ENCODE measurements at places on chromosomes 1 and 21. TPM values are rescaled to one million over a fixed set of nuclear protein-coding genes. Genes with fewer than 3 reads are reported as not detected.

DNA sequence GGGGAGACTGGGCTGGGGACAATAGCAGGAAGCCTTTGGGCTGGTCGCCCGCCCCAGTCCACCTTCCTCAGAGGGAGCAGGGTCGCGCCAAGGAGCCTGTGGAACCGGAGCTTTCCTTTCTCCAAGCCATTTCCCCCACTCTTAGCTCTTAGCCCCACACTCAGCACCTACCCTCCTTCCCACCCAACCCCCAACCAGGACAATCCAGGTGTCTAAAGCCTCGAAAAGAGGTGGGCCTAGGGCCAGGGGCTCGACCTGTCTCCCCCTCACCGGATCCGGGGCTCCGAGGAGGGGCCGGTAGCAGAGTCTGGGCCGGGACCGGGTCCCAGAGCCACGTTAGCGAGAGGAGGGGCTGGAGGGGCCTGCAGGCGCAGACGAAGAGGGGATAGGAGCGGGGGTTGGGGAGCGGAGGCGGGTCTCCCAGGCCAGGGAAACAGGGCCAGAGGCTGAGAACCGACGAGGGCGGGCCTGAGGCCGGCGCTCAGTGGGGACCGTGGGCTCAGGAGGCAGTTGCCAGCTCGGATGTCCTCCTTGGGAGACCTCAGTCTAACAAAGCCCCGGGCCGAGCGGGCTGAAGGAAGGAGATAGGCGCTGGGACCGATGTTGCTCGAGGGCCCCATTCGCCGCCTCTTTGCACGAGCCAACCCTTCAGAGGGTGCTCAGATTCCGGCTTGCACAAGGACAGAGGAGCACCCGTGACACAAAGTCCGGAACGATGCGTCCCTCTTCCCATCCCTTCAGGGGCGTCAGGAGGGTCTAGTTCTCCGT is 943 bp downstream of the SEMA6C start:
- peak overlapping the region; percentile 91 for H3K4me3 ChIP-seq
- no peak for DNase-seq
- peaks cover 5% of the 10 kb centered on the region for H3K36me3 ChIP-seq
- H3K4me1 ChIP-seq, result peaks cover 27% of the 10 kb centered on the region

GRCh38 chr1:154729577-154729976 is 121.6 kb upstream of the ADAR start:
- H3K4me1 ChIP-seq, result peaks cover 18% of the 10 kb centered on the region
- H3K27ac ChIP-seq, result no peak overlapping the region
- no peaks in the 10 kb centered on the region for H3K36me3 ChIP-seq
- DNase-seq, result no peak

GRCh38 chr1:33165209-33165608 is 16.6 kb downstream of the TRIM62 start:
- H3K4me1 ChIP-seq, result peaks cover 10% of the 10 kb centered on the region
- H3K27ac ChIP-seq, result no peak overlapping the region
- H3K4me3 ChIP-seq, result no peak overlapping the region
- no peak for DNase-seq

- no peak for DNase-seq
- peaks cover 53% of the 10 kb centered on the region for H3K36me3 ChIP-seq
- no peak overlapping the region for H3K27ac ChIP-seq
- peaks cover 4% of the 10 kb centered on the region for H3K4me1 ChIP-seq
- no peaks in the 10 kb centered on the region for H3K27me3 ChIP-seq
- H3K4me3 ChIP-seq, result no peak overlapping the region
Observed at GRCh38 chr1:156230473-156230837, 11.5 kb upstream of the BGLAP start.

- no peak overlapping the region for H3K4me3 ChIP-seq
- H3K4me1 ChIP-seq, result no peaks in the 10 kb centered on the region
- H3K36me3 ChIP-seq, result no peaks in the 10 kb centered on the region
- no peak for DNase-seq
- H3K27ac ChIP-seq, result no peak overlapping the region
- H3K27me3 ChIP-seq, result no peaks in the 10 kb centered on the region
Observed at GRCh38 chr1:186715887-186716809, 35.9 kb upstream of the PTGS2 start.

DNA sequence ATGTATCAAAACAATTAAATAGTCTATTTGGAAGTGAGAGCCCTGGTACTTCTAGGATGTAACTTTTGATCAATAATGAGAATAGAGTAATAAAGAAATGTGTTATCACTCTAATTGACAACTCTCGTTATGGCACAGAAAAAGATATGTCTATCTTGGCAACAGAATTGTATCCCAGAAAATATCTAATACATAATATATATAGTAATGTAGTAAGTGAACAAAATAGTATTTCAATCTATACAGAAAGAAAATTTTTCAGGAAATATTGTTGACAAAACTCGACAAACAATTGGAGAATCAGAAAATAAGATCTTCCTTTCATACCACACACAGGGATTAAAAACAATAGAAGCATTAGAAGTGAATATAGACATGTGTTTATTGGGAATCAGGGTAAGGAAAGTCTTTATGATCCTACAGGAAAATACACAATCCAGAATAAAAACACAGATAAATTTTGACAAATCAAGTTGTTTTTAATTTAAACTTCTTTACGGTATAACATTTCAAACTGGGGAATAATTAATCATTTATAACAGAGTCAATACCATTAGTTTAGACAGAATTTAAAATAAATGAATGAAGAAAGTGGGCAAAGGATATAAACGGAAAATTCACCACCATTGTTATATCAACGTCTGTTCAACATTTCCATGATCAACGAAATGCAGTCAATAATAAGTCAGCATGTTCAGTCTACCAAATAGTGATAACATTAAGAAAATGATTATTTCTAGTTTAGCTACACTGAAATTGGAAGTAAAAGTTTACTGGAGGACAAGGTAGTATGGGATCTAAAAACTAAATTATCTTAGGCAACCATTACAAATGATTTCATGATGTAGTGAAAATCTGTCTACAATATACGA is 1526.5 kb upstream of the TPTE start:
- no peaks in the 10 kb centered on the region for H3K36me3 ChIP-seq
- H3K27me3 ChIP-seq, result peaks cover 10% of the 10 kb centered on the region
- no peak for DNase-seq
- no peak overlapping the region for H3K4me3 ChIP-seq
- H3K27ac ChIP-seq, result no peak overlapping the region
- H3K4me1 ChIP-seq, result no peaks in the 10 kb centered on the region

DNA sequence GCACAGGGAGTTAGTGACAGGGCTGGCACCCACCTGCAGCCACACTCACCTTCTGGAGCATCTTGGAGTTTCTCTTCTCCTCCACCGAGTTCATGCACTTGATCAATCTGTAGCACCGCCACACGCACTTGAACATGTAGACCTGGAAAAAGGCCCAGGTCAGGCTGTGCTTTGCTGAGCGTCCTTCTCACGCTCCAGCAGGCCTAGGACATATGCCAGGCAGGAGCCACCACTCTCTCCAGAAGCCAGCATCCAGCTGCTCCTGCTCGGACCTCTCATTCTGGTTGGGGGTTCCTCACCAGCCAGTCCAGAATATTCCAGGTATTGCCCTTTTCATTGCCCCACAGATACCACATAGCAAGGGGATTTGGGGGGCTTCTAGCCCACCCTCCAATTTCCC is 11.7 kb upstream of the MATN1 start:
- DNase-seq, result no peak
- no peak overlapping the region for H3K4me3 ChIP-seq
- peaks cover 4% of the 10 kb centered on the region for H3K4me1 ChIP-seq
- H3K27me3 ChIP-seq, result no peaks in the 10 kb centered on the region

DNA sequence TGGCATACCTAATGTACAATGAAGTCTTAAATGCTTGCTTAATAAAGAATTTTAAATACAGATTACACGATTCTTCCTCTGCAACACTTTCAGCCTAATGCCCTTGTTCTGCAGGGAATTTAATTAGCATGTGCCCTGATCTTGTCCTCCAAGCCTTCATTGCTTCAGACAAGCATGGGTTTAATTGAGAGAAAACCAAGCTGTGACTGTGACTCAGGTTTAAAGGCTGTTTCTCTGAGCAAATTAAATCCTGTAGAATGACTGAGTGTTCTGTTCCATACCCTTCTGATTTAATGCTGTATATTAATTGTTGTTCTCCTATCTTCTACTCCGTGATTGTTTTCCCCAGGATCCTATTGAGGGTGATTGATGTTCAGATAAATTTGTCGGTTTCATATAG is 269.0 kb upstream of the PRMT6 start:
- H3K4me1 ChIP-seq, result no peaks in the 10 kb centered on the region
- no peaks in the 10 kb centered on the region for H3K27me3 ChIP-seq
- H3K27ac ChIP-seq, result no peak overlapping the region

- H3K4me1 ChIP-seq, result peaks cover 59% of the 10 kb centered on the region
- no peak for DNase-seq
- H3K27me3 ChIP-seq, result no peaks in the 10 kb centered on the region
- H3K36me3 ChIP-seq, result no peaks in the 10 kb centered on the region
Observed at GRCh38 chr21:43372663-43373361, 54.1 kb downstream of the SIK1 start.

GRCh38 chr1:50048791-50049190 is 25.0 kb upstream of the AGBL4 start:
- no peaks in the 10 kb centered on the region for H3K36me3 ChIP-seq
- H3K4me1 ChIP-seq, result peaks cover 7% of the 10 kb centered on the region
- H3K27ac ChIP-seq, result no peak overlapping the region
- H3K4me3 ChIP-seq, result no peak overlapping the region
- no peak for DNase-seq

DNA sequence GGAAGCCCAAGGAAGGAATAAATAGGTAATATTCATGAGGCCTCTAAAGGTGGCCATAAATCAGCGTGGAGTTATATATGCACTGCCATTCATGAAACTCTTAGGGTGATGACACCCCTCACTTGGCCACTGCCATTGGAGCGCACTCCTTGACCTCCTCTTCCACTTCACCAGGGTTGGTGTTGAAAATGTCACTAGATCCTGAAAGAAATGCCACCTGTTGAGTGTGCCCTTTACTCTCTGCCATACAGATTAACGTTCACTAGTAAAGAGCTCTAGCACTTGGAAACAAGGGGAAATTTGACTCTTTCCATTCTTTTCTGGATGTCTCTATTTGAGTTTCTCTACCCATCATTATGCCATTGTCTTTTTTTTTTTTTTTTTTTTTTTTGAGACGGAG is 83.5 kb upstream of the GREM2 start:
- H3K4me1 ChIP-seq, result peaks cover 3% of the 10 kb centered on the region
- H3K4me3 ChIP-seq, result no peak overlapping the region
- DNase-seq, result no peak
- H3K27me3 ChIP-seq, result no peaks in the 10 kb centered on the region
- no peak overlapping the region for H3K27ac ChIP-seq
- H3K36me3 ChIP-seq, result no peaks in the 10 kb centered on the region

DNA sequence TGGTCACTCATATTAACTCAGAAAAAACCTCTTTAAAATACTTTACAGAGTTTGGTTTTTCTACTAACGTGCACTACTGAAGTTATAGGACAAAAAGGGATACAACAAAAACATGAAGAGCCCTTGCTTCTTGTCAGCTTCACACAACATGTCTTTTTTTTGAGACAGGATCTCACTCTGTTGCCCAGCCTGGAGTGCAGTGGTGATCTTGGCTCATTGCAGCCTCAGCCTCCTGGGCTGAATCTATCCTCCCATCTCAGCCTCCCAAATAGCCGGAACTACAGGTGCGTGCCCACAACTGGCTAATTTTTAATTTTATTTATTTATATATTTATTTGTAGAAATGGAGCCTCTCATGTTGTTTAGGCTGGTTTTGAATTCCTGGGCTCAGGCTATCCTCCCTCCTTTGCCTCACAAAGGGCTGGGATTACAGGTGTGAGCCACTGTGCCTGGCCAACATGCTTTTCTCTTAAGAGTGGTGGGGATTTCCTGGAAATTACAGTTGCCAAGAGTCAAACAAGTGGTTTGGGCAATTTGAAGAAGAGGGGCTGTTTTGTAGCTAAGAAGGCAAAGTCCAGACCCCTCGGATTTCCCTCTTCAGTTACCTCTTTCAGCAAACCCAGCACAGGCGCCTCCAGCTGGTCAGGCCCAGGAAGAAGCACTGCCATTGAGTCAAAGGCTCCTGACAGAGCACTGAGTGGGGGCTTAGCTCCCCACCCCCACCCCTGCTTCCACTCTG is 6.4 kb upstream of the SMPDL3B start:
- no peak overlapping the region for H3K4me3 ChIP-seq
- no peaks in the 10 kb centered on the region for H3K27me3 ChIP-seq
- H3K4me1 ChIP-seq, result no peaks in the 10 kb centered on the region
- no peak overlapping the region for H3K27ac ChIP-seq

GRCh38 chr1:32984455-32985171 is 20.0 kb upstream of the RNF19B start:
- peaks cover 37% of the 10 kb centered on the region for H3K4me1 ChIP-seq
- no peak for DNase-seq
- H3K4me3 ChIP-seq, result no peak overlapping the region
- H3K27me3 ChIP-seq, result no peaks in the 10 kb centered on the region
- H3K27ac ChIP-seq, result no peak overlapping the region
- H3K36me3 ChIP-seq, result no peaks in the 10 kb centered on the region

DNA sequence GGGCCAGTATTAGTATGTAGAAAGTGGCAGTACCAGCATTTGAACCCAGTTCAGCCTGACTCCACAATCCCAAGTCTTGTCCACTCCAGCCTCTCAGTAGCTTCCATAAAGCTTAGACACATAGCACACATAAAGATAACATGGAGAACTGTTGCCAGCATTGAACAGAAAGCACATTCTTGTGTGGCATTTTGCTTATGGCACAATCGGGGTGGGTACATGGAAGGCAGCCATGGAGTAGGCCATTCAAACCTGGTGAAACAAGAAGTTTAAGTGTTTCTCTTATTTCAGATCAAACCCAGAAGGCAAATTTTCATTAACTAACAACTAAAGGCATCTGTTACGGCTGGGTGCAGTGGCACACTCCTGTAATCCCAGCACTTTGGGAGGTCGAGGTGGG is 102.7 kb downstream of the HIVEP3 start:
- H3K4me1 ChIP-seq, result peaks cover 15% of the 10 kb centered on the region
- no peak overlapping the region for H3K4me3 ChIP-seq
- H3K27me3 ChIP-seq, result no peaks in the 10 kb centered on the region
- no peaks in the 10 kb centered on the region for H3K36me3 ChIP-seq
- no peak overlapping the region for H3K27ac ChIP-seq

DNA sequence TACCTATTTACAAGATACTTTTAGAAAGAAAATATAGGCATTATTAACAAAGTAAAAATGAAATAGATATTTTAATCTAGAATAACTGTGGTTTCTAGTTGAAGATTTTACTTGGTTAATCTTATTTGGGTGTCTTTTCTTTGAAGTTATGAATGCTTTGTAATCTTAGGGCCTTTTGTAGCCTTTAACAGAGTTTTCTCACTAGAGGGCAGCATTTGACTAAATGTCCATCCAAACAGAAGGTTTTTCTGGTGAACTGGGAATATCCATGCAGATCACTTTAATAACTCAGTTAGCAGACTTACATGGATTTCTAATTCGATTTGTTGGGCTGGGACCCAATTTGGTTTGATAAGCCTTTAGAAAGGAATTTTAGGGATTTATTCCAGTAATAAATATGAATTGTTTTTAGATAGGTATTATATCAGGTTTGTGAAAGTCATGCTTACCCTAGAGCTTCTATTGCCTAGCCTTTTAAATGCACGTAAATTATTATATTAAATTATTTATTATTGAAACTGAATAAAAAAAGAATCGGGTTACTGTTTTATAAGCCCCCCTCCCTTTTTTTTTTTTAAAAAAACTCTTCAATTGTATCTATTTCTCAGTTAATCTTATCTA is 119.7 kb downstream of the ZNF326 start:
- peaks cover 23% of the 10 kb centered on the region for H3K27me3 ChIP-seq
- H3K27ac ChIP-seq, result no peak overlapping the region
- no peaks in the 10 kb centered on the region for H3K36me3 ChIP-seq

- no peak for DNase-seq
- H3K27ac ChIP-seq, result peak overlapping the region; percentile 85
Observed at GRCh38 chr1:16979475-16980327, 719 bp downstream of the MFAP2 start.

The OLFML2B gene
- total RNA-seq, result 4.0 TPM

The CD164L2 gene
- total RNA-seq, result 10.7 TPM

The SEMA4A gene
- 61.2 TPM for total RNA-seq

The PPFIA4 gene
- total RNA-seq, result 0.26 TPM

The CASZ1 gene
- total RNA-seq, result 229 TPM
